ENCODE measurements at places on chromosomes 11 and 22.

DNA sequence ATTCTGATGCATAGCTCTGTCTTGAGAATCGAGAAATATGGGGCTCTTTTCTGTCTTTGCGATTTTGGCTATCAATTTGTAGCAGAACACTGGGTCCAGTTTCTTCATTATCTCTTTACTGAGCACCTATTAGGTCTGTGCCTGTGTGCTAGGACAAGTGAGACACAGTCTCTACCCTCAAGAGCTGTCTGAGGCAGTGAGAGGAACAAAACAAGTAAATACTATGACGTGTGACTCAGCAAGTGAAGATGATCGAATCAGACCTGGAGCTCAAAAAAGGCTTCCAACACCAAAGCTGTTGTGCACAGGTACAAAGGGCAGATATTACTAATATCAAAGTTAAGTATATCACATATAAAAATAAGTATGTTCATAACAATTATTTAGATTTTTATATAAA, 52.4 kb downstream of the LGR4 start:
- DNase-seq = peak; percentile 51
- H3K27ac ChIP-seq = no peak overlapping the region
- H3K4me1 ChIP-seq = peaks cover 17% of the 10 kb centered on the region
- no peaks in the 10 kb centered on the region for H3K36me3 ChIP-seq
- no peaks in the 10 kb centered on the region for H3K27me3 ChIP-seq

GRCh38 chr11:68038226-68038717, 553 bp upstream of the TCIRG1 start:
- no peaks in the 10 kb centered on the region for H3K27me3 ChIP-seq
- no peak overlapping the region for H3K4me3 ChIP-seq
- H3K27ac ChIP-seq = no peak overlapping the region
- no peak for DNase-seq

- no peak overlapping the region for H3K4me3 ChIP-seq
- H3K27me3 ChIP-seq = no peaks in the 10 kb centered on the region
- H3K36me3 ChIP-seq = no peaks in the 10 kb centered on the region
- H3K4me1 ChIP-seq = peaks cover 5% of the 10 kb centered on the region
- peak; percentile 67 for DNase-seq
These were observed 29.8 kb downstream of the ADAMTS15 start for GRCh38 chr11:130478204-130478701.

- no peaks in the 10 kb centered on the region for H3K36me3 ChIP-seq
- H3K4me1 ChIP-seq = no peaks in the 10 kb centered on the region
- no peak overlapping the region for H3K27ac ChIP-seq
- no peak overlapping the region for H3K4me3 ChIP-seq
These were observed 66.1 kb downstream of the MYO7A start for GRCh38 chr11:77193911-77194830.

DNA sequence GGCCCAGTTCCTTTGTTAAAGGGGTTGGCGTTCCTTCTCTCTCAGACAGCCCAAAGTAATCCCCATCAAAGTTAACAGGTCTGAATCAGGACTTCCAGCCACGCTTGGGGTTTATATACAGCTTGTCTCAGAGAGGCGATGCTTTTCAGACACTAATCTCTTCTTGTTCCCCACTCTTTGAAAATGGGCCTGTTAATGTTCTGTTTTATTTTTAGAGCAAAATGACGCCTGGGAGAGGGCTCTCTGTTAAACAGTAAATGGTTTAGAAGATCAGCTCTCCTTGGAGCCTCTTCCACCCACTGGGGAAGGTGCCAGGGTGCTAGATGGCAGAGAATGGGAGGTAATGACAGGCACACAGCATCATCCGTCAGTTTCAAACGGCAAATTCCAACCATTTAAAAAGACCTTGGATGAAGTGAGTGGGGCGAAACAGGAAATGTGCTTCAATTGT, 235.9 kb upstream of the NARS2 start:
- H3K27ac ChIP-seq = no peak overlapping the region
- no peak for DNase-seq
- no peaks in the 10 kb centered on the region for H3K27me3 ChIP-seq
- H3K36me3 ChIP-seq = no peaks in the 10 kb centered on the region

DNA sequence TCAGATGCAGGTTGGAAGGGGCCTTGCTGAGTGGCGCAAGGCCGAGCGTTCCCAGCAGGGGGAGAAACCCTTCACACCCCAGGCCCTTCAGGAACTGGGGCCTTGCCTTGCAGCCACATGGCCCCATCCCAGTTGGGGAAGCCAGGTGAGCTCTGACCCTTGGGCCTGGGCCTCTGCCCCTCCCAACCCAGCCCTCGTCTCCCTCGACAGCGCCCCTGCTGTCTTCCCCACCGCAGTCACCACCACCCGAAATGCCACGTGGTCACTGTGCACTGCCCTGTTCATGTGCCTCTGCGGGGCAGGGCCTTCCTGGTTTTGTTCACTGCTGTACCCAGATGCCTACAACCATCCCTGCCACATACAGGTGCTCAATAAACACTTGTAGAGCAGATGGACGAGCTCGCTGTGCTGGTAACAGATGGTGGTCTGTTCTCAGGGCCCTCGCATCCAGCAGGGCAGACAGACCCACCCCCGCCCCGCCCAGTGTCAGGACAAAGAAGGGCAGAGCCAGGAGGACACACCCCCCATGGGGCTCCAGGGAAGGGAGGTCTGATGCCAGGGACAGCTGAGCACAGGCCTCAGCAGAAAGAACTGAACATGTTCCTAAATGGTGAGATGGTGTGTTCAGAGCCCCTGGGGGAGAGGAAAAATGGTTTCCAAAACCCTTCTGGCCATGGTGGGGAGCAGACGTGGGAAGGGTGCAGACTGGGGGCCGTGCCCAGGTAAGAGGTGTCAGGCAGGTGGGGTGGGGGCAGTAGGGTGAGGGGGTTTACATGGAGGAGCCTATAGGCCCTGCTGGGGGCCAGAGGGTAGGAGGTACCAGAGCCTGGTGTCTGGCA, 3.7 kb downstream of the POLR2L start:
- H3K27me3 ChIP-seq = no peaks in the 10 kb centered on the region
- H3K4me1 ChIP-seq = peaks cover 3% of the 10 kb centered on the region
- peaks cover 10% of the 10 kb centered on the region for H3K36me3 ChIP-seq
- DNase-seq = no peak

All from mesendoderm (in vitro differentiated cells).